ENCODE measurements at places on chromosomes 11 and 22. TPM values are rescaled to one million over a fixed set of nuclear protein-coding genes. Genes with fewer than 3 reads are reported as not detected.

Gene KRTAP5-4
- not detected for total RNA-seq

Gene C11orf42
- total RNA-seq: not detected

Gene KCNK4
- total RNA-seq: not detected

Gene MS4A3
- not detected for total RNA-seq

Gene MRGPRX4
- total RNA-seq: not detected

GRCh38 chr11:98600786-98601773 is 419.7 kb upstream of the CNTN5 start:
- DNase-seq: peak; percentile 0

GRCh38 chr11:24767411-24767810 is 270.6 kb downstream of the LUZP2 start:
- no peak for DNase-seq

DNA sequence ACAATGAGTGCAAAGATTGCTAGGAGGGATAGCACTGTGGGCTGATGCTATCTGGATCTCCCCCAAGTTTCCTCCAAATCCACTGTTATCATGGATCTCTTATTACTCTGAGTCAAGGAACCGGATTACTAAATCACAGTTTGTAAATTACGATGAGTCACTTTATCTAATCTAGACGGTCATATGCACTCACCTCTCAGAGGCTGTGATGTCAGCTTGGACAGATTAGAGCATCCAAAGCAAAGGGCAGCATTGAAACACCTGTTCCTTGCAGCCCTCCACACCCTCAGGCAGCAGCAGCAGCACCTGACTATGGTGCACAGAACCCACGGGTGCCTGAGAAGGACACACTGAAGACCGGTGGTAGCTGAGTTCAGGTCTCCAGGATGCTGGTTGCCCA is 14.0 kb upstream of the POU2AF1 start:
- no peak for DNase-seq

DNA sequence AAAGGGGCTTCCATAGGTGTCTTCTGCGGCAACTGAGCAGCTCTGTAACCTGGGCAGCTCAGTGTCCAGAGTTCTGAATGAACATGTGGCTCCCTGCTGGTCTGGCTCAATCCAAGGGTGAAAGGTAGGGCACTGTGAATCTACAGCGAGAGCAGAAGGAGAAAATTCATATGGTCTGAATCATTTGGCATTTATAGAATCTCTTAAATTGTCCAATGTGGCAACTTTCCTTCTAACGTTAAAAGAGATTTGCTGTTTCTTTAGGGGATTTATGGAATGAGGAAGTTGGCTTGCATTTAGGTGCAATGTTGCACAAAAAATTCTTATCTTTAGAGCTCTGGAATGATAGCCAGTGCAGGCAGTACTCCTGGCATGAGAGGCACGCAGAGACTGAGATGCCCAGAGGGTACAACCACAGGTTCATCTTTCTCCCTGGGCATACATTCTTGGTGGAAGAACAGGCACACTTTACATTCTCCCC is 17.0 kb downstream of the ATXN10 start:
- DNase-seq: peak; percentile 92

DNA sequence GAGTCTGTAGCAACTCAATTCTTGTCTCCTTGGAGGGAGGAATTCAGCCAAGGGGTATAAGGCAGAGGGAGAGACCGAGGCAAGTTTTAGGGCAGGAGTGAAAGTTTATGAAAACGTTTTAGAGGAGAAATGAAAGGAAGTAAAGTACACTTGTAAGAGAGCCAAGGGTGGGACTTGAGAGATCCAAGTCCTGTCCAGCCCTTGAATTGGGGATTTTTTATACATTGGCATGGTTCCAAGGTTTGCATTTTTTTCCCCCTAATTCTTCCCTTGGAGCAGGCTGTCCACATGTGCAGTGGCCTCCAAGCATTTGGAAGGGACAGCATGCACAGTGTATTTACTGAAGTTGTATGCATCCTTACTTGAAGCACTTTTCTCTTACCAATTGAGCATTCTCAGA is 192.1 kb downstream of the LUZP2 start:
- DNase-seq: no peak

GRCh38 chr22:28358312-28358711 is 321.3 kb downstream of the TTC28 start:
- DNase-seq: no peak

GRCh38 chr11:5486003-5486402 is 2.5 kb upstream of the OR52D1 start:
- no peak for DNase-seq

DNA sequence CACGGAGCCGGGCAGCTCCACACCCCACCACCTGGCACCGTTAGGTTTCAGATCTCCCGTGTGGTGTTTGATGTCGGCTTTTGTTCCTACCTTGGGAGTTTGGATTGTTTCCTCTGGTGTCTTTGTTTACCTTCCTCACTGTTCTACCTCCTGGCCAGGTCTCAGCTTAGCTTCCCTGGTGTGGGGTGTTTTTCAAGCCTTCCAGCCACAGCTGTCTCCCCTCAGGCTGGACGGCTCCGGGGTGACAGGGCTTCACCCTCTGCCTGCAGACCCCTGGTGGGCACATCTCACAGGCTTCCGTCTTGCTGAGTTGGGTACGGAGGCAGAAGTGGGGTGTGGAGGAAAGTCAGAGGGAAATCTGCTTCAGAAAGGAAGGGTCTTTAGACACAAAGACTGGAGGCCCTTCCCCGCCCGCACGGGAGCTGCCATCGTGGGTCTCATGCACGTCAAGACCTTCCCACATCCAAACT is 59.6 kb upstream of the EMID1 start:
- no peak for DNase-seq

DNA sequence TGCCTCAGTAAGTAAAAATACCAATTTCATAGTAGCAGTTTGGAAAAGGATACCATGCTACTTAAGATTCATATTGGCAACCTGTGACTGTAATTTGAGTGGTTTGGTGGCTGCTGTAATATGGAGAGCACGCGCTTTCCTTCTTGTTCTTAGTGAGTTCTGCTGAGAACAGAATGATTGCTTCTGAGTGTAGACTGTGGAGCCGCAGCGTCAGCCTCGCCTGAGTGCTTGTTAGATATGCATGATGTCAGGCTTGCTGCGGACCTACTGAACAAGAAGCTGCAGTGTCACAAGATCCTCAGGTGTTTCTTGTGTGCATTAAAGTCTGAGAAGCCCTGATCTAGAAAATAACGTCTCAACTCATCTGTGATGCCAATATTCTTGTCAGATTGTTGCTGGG is 143.2 kb downstream of the ARHGAP42 start:
- DNase-seq: no peak

GRCh38 chr22:41015003-41015402 is 63.8 kb downstream of the RBX1 start:
- DNase-seq: no peak

DNA sequence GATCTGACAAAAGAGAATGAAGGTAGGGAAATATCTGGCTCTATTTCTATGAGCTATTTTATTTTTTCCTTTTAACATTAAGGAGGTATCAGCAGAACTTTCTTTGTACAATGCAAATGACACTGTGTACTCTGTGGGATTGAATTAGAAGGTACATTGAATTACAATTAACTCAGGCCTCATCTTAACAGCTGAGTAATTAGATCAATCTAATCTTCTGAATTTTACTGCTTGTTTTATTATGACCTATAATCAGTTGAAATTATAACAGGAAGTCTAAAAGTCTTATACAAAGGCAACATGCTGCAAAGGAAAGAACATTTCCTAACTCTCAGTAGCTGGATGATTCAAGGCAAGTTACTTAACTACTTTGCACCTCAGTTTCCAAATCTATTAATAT is 69.8 kb downstream of the RELT start:
- no peak for DNase-seq

DNA sequence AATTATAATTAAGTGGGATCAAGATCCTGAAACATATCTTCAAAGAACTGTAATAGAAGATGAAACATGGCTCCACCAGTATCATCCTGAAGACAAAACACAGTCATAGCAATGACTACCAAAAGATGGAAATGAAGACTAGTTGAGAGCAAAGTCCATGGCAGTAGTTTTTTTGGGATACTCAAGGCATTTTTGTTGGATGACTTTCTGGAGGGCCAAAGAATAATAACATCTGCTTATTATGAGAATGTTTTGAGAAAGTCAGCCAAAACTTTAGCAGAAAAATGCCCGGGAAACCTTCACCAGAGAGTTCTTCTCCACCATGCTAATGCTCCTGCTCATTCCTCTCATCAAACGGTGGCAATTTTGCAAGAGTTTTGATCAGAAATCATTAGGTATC is 809.4 kb upstream of the RAG2 start:
- no peak for DNase-seq

Measured in A172 (cell line).